AML-193 (cell line): ENCODE measurements at places on chromosomes 4 and X.

DNA sequence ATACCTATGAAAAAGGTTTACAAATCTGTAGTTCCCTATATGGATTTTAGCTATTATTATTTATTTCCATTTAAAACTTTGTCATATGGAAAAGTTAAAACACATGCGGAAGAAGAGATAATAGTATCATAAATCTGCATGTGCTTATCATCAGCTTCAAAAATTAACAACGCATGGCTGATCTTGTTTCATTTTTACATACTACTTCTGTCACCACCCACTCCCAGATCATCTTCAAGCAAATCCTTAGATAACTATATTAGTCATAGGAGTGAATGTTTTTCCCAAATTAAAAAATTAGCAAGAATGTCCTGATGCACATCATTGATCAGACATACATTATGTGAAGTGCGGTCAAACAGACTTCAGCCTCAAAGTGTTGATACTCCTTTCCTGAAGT, 24.6 kb upstream of the MOB1B start:
- DNase-seq, result no peak

GRCh38 chr4:135186002-135186401, 984.4 kb upstream of the PABPC4L start:
- no peak for DNase-seq

DNA sequence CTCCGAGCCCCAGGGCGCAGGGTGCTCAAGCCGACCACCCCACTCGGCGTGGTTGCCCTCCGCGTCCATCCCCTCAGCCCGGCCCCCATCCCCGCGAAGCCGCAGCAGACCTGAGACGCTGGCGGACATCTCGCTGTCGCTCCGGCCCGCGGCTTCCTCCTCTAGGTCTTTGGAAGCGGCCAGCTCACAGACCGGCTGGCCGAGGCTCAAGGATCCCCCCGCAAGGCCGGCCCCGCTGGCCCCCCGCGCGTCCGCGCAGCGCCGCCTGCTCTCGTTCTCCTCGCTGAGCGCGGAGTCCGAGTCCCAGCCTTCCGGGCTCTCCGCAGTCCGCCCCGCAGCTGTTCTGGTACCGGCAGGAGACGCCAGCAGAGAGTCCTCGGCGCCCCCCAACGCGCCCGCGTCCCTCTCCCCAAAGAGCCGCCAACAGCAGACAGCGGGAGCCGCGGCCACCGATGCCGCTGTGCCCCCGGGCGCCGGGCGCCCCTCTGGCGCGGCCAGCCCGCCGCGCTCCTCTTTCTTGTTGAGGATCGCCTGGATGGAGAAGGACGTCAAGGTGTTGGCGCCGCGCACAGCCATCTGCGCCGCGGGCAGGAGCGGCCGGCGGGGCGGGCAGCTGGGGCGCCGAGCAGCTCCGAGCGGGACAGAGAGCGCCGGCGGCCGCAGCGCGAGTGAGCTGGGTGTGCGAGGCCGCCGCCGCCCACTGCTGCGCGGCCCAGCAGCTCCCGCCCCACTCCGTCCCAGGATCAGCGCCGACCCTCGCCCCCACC, at the start of gene NKX3-2:
TSS of gene NKX3-2 (minus strand) at position 670 of the 767 bp plus-strand sequence. CDS start at position 576, 94 bp downstream.
- DNase-seq, result no peak

- no peak for DNase-seq
Observed at GRCh38 chr4:176508780-176509331, 189.1 kb downstream of the SPCS3 start.

DNA sequence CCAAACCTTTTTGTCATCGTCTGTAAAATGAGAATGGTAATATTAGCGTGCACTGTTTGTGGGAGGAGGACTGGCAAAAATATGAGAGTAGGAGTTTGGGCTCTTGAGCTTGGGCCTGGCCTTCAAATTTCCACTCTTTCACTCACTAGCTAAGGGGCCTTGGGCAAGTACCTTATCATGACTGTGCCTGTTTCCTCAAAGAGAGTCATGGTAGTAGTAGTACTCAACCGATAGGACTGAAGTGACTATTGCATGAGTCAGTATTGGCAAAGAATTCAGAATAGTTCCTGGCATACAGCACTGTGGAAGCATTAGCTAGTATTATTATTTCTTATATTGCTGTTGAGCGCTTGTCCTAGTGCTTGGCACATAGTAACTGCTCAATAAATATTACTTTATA, 16.0 kb upstream of the RBM3 start:
- no peak for DNase-seq

DNA sequence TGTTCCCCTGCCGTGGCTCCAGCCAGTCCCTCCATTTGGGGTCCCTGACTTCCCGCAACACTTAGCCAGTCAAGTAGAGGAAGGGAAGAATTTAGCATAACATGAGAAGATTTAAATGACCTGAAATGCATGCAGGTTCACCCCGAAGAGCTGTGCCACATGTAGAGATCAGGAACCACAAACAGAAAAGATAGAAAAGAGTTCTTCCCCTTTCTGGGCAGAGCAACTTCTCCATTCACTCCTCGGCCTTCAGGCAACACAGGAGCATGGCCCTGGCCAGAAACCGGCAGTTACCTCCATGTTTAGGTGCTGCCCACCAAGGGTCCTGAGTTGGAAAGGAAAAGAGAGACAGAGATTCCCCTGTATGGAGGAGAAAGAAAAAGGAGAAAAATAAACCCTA, 5.2 kb downstream of the NLRP2B start:
- DNase-seq, result no peak

- DNase-seq, result no peak
Observed at GRCh38 chr4:168586926-168587325, 90.1 kb downstream of the PALLD start.

DNA sequence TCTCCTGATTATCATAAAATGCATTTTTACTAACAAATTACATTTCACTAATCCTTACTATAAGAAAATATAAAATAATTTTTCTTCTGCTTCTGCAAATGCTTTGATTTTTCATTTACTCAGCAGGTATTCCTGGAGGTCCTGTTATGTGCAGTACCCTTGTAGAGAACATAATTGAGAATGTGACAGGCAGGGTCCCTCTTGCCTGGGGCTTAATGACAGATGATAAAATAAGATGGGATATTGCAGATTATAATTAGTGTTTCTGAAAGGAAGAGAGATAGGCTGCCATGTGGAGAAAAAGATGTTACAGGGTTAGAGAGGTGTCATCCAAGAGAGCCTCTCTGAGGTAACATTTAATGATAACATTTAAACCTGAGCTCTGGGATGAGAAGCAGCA, 128.9 kb downstream of the MAD2L1 start:
- no peak for DNase-seq

- DNase-seq, result no peak
Observed at GRCh38 chrX:19986531-19986930, 4.3 kb downstream of the BCLAF3 start.

DNA sequence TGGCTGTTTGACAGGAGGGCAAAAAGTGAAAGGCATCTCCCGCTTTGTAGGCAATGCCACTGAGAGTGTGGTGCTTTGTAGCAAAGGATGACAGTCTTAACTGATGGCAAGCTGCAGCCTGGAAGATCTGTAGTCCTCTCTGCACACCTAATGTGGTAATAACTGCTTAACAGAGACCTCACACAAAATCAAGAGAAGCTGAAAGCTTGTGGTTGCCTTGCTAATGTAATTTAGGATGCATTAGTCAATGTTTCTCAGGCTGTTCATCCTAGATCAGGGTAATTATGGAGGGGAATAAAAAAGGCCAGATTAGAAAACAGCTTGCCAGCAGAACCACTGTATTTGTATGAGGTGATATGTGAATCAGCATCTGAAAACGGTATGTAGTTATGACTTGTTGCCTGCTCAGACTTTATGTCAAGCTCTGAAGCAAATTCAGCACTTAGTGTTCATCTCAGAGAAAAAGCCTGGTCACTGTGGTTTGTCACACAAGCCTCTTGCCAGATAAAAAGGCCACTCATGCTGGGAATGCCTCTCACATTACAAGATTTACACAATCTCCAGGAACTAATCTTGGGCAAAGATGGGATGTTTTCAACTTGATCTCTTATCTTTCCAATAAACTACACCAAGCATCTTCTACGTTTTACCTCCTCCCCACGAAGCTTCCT, 130.8 kb downstream of the ENOX2 start:
- DNase-seq, result no peak

DNA sequence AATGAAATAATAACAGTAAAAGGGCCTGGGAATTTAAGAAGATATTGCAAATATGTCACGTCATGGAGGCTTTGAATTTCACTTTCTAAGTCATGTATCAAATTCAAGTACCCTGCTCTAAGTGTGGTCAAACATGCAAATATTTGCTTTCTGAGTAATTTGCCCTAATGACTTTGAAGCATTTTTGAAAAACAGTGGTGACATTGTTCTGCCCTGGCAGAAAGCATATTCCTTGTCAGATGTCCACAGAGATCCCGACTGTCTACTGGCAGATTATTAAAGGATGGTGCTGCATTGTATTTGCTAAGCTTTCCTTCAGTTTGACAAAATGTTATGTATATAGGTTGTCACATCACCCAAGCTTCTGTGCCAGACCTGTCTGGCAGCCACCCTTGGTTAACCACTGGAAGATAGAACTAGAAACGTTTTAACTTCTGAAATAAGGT, 92.5 kb downstream of the ANK2 start:
- no peak for DNase-seq

DNA sequence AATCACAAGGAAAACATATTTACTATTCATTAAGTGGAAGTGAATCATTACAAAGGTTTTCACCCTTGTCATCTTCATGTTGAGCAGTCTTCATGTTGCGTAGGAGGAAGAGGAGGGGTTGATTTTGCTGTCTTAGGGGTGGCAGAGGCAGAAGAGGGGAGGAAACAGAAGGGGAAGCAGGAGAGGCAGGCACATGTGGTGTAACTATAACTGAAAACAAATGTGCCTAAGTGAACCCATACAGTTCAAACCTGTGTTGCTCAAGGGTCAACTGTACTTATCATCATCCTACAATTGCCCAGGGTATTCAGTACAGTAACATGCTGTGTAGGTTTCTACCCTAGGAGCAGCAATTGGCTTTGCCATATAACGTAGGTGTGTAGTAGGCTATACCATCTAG, 47.2 kb downstream of the SYNPO2 start:
- peak; percentile 97 for DNase-seq

DNA sequence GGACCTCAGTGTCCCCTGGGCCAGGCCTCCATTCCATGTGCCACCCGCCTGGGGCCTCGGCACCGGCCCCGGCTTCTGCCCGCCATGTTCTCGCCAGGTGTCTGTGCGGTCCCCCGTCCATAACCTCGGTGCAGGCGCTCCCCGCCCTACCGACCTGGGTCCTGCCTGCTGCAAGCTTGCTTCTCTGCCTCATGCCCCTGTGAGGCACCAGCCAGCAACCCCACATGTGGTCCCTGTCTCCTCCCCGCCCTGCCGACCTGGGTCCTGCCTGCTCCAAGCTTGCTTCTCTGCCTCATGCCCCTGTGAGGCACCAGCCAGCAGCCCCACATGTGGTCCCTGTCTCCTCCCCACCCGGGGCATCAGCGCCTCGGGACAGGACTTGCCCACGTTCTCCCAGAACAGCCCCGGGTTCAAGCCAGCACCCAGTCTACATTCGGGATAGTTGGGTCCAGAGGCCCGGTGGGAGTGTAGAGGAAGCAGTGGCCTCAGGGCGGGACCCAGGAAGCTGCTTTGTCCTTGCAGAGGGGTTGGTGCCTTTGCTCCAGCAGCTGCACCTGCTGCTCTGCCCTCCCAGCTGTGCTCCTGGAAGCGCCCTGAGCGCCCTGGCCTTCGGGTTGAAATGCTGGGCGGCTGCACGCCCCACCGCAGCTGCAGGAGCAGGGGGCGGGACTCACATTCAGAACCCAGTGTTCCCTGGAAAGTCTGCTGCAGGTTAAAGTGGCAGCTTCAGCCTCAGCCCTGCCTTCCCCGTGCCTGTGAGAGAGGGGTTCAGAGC, 20.1 kb upstream of the UVSSA start:
- DNase-seq, result no peak
